ENCODE measurements at places on chromosomes 7 and 10.

DNA sequence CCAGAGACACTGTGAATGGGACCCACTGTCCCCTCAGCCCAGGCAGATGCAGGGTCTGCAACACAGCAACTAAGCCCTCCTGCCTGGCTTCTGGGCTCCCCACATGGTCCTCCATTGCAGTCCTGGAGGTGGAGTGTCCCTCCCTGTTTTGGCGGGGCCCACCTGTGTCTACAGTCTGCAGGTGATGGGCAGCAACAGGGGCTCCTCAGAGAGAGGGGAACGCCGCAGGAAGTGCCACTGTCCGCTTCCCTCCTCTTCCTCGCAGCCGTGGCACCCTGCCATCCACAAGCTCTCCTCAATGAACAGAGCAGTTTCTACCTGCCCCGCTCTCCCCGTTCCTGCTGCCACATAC, 9.3 kb downstream of the CAMK2G start:
- no peak for DNase-seq

GRCh38 chr10:58648131-58648530, 135.5 kb downstream of the BICC1 start:
- DNase-seq: no peak

DNA sequence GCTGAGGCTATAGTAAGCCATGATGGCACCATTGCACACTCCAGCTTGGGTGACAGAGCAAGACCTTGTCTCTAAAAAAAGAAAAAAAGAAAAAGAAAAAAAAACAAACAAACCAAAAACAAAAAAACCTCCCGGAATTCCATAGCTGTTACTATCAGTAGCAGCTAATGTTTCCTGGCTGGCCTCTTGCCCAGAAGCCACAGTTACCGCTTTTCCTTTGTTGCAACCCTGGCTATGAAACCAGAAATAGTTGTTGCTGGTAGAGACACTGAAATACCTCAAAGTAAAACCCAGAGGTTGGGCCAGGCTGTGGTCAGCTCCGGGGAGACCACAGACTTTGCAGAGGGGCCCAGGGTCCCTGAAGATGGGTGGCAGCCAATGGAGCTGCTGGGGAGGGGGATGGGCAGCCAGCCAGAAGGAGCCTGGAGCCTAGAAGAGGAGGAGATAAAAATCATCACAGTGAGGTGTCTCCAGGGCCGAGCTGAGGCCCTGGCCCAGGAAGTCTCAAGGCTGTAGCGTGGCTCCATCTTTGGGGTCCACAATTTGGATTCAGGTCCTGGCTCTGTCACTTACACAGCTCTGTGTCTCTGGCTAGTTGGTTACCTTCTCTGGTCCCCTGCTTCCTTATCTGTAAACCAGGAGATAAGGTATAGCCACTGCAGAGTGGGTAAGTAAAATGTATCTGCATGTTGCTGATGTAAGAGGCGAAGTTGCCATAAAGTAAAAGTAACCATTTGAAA, 3.4 kb upstream of the CHST12 start:
- no peak for DNase-seq

GRCh38 chr10:124323806-124324205, 94.9 kb downstream of the OAT start:
- DNase-seq: no peak

- DNase-seq: no peak
Observed at GRCh38 chr7:32594965-32595490, 99.7 kb downstream of the AVL9 start.

GRCh38 chr10:101219139-101219945, 9.9 kb downstream of the LBX1 start:
- DNase-seq: no peak

DNA sequence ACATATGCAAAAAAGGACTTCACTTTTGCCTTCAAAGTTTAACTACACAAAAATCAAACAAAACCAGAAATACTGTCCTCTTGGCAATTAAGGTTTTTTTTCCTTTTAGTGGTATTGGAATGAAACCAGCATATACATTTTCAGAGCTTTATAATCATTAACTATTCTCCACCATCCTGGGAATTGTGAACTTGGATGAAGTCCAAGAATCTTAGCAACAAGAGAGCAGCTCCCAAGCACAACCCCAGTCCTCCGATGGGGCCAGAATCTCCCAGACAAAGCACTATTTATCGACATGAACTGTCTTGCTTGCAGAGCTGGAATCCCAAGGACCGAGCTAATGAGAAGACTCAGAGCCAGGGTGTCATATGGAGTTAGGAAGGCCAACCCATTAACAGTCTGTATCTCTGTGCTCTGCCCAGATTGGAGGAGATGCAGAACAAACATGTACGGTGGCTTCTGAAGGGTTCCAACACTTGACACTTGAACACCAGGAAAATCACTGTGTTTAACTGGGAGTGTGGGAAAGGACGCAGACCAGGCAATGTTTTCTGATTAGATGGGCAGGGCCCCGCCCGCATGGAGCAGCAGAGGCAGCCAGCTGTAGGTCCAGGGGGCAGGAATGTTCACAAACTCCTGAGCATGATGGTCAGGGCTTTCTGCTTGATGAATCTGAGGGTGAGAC, 35.5 kb downstream of the PPP1R3C start:
- no peak for DNase-seq

DNA sequence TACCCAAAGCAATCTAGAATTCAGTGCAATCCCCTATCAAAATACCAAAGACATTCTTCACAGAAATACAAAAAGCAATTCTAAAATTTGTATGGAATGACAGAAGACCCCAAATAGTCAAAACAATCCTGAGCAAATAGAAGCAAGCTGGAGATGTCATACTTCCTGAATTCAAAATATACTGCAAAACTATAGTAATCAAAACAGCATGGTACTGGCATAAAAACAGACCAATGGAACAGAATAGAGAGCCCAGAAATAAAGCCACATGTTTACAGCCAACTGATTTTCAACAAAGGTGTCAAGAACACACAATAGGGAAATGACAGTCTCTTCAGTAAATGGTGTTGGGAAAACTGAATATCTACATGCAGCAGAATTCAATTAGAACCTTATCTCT, 124.1 kb upstream of the AGK start:
- DNase-seq: no peak

GRCh38 chr7:32223721-32224120, 153.5 kb upstream of the PDE1C start:
- no peak for DNase-seq

DNA sequence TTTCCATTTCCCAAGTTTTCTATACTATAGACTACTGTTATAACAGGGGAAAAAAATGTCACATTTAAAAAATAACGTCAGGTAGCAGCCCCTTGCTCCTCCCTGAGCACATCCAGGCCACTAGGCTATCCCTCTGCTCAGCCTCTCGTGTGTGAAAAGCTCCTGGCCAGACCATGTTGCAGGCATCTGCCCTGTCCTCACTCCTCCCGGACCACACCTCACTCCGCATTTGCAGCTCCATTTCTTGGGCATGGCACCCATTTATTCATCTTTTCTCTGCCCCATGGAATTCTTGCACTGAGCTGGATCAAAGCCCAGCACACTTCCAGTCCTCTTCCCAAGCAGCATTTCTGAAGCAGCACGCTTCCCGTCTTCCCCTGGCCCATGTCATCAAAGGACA, 1.4 kb upstream of the GDF2 start:
- DNase-seq: no peak

- DNase-seq: no peak
Observed at GRCh38 chr10:29895456-29895855, 163.9 kb downstream of the JCAD start.

GRCh38 chr10:132624847-132625471, 87.4 kb downstream of the INPP5A start:
- DNase-seq: no peak

- no peak for DNase-seq
Observed at GRCh38 chr7:36037121-36037662, 115.9 kb upstream of the EEPD1 start.

- DNase-seq: no peak
Observed at GRCh38 chr10:32153931-32154330, 97.7 kb upstream of the KIF5B start.

DNA sequence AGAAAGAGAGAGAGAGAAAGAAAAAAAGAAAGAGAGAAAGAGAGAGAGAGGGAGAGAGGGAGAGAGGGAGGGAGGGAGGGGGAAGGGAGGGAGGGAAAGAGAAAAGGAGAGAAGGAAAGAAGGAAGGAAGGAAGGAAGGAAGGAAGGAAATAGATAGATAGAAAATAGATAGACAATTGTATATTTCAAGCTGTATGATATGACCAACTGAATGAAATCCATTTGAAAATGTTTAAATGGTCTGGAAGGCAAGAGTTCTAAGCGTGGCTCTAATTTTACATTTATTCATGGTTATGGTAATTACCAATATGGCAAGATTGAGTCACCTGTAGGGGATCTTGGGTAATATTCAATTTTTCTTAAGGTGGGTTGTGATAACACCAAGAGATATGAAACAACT, 24.4 kb upstream of the CTAGE4 start:
- no peak for DNase-seq

GRCh38 chr10:22685926-22686325, 28.5 kb downstream of the PIP4K2A start:
- DNase-seq: no peak

- no peak for DNase-seq
Observed at GRCh38 chr7:136549756-136550155, 318.7 kb upstream of the CHRM2 start.

DNA sequence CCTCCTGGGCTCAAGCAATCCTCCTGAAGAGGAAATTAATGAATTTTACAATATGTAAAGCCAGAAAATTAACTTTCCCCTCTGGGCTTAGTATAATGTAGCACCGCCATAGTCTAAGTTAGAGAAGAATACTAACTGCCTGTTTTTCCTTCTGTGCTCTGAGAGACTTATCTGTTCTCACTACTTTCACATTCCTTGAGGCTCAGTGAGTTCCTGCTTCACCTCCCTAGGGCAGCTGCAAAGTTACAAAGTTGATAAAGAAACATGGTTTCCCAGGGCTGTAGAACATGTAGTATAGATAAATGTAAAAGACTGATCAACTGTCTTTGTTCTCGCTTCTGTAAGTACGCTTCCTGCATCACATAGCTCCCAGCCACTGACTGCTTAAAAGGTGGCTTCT, 16.0 kb upstream of the OLAH start:
- DNase-seq: no peak

DNA sequence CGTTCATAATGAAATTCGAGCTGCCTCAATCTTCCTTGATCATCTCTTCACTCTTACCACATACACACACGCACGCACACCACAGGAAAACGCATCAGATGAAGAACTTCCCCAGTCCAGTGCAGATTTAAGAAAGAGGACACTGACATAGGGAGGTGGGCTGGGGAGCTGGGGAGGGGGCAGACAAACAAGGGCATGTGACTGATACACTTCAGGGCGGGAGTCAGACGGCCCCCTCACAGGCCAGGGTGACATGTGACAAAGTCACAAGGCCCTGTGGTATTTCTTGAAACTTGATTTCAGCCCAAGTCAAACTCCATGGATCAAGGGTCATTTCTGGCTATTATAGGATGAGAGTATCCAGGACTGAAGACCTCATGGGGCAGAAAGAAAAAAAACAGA, 82.6 kb downstream of the KCNMA1 start:
- no peak for DNase-seq

- no peak for DNase-seq
Observed at GRCh38 chr10:28054228-28054860, 55.5 kb upstream of the ODAD2 start.

DNA sequence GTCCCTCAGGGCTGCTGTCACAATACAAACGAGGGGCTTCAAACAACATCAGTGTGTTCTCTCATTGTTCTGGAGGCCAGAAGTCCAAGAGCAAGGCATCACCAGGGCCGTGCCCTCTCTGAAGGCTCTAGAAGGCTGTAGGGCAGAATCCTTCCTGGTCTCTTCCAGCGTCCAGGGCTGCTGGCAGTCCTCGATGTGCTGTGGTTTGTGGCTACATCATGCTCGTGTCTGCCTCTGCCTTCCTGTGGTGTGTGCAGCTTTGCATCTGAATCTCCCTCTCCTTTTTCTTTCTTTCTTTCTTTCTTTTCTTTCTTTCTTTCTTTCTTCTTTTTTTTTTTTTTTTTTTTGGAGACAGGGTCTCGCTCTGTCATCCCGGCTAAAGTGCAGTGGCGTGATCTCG, 103.5 kb downstream of the INSYN2A start:
- DNase-seq: no peak

GRCh38 chr7:70263471-70264255, 665.4 kb downstream of the AUTS2 start:
- DNase-seq: no peak

DNA sequence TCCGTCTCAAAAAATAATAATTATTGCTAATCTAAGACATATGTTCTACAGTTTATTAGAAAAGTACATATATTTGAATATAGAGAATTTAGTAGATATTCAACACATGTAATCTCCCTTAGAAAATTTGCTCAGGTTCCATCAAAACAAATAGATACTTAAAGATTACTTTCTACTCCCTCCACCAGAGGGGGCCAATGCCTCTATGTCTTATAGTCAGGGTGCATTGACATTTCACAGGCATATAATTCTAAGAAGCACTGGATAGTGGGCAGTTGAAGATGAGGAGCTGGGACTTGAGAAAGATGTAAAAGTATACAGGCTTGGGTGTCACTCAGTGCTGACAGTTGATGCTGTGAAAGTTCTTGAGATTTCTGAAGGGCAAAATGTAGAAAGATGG, 301.6 kb upstream of the HPS1 start:
- DNase-seq: no peak

- no peak for DNase-seq
Observed at GRCh38 chr10:12797471-12798262, 203.8 kb downstream of the CCDC3 start.

- no peak for DNase-seq
Observed at GRCh38 chr7:70540641-70541040, 591.3 kb upstream of the GALNT17 start.

GRCh38 chr10:112546474-112546873, 99.5 kb downstream of the VTI1A start:
- DNase-seq: no peak

GRCh38 chr7:150668472-150668911, 17.0 kb upstream of the GIMAP2 start:
- DNase-seq: peak; percentile 38

- no peak for DNase-seq
Observed at GRCh38 chr10:26903431-26904217, 42.9 kb upstream of the ABI1 start.

DNA sequence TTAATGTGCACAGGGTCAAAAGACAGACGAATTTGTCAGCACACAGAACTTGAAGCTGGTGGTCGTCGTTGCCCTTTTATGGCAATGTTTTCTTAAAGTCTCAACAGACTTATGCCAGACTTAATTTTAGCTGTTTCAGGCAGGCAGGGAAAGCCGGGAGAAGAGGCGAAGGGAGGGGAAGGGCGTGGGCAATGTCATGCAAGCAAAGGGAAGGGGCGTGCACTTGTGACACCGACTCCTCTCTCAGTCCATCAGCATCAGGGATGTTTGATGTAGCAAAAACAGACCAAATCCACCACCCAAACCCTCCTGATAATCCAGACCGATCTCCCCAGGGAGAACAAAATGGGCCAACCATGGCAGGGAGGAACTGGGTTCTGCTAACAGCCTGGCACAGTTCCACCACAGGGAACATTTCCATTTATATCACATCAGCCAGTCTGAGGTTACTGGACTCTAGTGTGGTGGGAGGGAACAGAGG, 118.1 kb upstream of the RHEB start:
- DNase-seq: no peak

Data from GM18507 (cell line).